ENCODE measurements at places on chromosomes 13 and 19. TPM values are rescaled to one million over a fixed set of nuclear protein-coding genes. Genes with fewer than 3 reads are reported as not detected.

The C19orf67 gene
- total RNA-seq, result not detected

The ZNF177 gene
- total RNA-seq, result 8.6 TPM

The TEX29 gene
- not detected for total RNA-seq

- DNase-seq, result no peak
Observed at GRCh38 chr13:60028021-60028420, 135.7 kb downstream of the DIAPH3 start.

DNA sequence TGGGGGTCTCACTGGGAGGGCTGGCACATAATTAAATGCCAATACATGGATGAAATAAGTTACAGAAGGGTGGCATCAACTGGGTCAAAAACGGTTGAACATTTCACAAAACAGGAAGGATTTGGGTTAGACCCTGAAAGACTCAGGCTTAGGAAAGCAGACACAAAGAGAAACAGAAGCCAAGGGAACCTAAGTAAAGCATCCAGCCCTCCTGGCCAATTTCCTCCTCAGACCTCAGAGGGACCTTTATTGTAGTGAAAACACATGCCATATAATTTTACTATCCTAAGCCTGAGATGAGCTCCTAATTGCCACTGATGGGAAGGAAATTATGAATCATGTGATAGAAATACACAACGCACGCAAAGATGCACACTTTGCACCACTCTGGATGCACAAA, 12.1 kb upstream of the CEACAM3 start:
- no peak for DNase-seq

DNA sequence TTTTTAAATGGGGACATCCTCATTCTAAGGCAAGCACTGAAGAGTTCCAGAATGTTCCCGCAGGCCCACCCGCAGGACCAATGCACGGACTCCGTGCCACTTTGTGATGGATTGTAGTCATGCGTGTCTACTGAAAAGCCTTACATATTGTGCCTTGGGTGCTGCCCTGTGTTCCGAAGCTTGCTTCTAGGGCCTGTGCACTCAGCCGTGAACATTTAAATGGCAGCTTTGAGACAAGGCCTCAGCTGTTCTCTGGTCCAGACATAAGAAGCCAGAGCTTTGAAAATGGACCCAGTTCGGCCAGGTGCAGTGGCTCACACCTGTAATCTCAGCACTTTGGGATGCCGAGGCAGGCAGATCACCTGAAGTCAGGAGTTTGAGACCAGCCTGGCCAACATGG, 75.3 kb upstream of the CACNA1A start:
- DNase-seq, result no peak

- no peak for DNase-seq
Observed at GRCh38 chr19:14473978-14474578, 1.1 kb downstream of the PTGER1 start.

GRCh38 chr13:113267642-113268405, 29.2 kb upstream of the LAMP1 start:
- DNase-seq, result no peak

DNA sequence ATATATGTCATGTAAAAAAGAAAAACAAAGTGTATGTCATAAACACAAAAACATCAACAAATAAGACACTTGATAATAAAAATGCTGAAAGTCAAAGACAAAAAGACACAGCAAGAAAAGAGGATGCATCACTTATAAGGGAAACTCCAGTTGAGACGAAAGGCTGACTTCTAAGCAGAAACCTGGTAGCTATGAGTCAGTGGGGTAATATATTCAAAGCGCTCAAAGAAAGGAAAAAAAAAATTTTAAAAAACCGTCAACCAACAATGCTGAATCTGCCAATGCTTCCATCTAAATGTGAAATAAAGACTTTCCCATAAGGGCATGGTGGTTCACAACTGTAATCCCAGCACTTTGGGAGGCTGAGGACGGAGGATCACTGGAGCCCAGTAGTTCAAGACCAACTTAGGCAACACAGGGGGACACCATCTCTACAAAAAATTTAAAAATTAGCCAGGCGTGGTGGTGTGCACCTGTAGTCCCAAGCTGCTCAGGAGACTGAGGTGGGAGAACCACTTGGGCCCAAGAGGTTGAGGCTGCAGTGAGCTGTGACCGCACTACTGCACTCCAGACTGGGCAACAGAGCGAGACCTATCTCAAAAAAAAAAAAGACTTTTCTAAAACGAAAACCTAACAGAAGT, 24.0 kb downstream of the USP12 start:
- no peak for DNase-seq

- DNase-seq, result no peak
Observed at GRCh38 chr13:50376895-50377575, 361.8 kb downstream of the KCNRG start.

GRCh38 chr19:35963514-35963913, 27.3 kb downstream of the LRFN3 start:
- DNase-seq, result no peak

GRCh38 chr19:54162241-54162805, 2.8 kb upstream of the LENG1 start:
- no peak for DNase-seq

- DNase-seq, result no peak
Observed at GRCh38 chr13:72998012-72998411, 60.8 kb upstream of the KLF5 start.

GRCh38 chr13:70054572-70054971, 53.1 kb upstream of the ATXN8OS start:
- no peak for DNase-seq

DNA sequence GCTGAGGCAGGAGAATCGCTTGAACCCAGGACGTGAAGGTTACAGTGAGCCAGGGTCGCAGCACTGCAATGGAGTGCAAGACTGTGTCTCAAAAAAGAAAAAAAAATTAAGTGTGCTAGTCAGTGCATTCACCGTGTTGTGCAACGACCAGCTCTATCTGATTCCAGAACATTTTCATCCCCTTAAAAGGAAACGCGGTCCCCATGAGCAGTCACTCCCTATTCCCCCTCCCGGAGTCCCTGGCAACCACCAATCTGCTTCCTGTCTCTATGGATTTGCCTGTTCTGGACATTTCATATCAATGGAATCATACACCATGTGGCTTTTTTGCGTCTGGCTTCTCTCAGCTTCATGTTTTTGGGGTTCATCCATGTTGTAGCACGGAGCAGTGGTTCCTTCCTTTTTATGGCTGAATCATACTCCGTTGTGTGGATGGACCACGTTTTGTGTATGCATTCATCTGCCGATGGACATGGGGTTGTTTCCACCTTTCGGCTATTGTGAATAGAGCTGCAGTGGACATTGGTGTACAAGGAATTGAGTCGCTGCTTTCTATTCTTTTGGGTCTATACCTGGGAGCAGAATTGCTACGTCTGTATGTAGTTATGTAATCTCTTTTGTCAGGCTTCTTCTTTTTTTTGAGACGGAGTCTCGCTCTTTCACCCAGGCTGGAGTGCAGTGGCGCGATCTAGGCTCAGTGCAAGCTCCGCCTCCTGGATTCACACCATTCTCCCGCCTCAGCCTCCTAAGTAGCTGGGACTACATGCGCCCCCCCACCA, 19.8 kb downstream of the MYO9B start:
- DNase-seq, result no peak

GRCh38 chr13:101149735-101150384, 266.4 kb downstream of the NALCN start:
- no peak for DNase-seq

Measured in urinary bladder (tissue), 4 donors.